T-helper 2 cell treated with Interferon-gamma antibody and Interleukin-4, amounts not matched to agents 5 μg/mL and 100 μg/mL, for 36 hours (primary cell): ENCODE measurements at places on chromosomes 2 and 18.

- no peak for DNase-seq
Observed at GRCh38 chr2:134011936-134012586, 241.8 kb upstream of the MGAT5 start.

DNA sequence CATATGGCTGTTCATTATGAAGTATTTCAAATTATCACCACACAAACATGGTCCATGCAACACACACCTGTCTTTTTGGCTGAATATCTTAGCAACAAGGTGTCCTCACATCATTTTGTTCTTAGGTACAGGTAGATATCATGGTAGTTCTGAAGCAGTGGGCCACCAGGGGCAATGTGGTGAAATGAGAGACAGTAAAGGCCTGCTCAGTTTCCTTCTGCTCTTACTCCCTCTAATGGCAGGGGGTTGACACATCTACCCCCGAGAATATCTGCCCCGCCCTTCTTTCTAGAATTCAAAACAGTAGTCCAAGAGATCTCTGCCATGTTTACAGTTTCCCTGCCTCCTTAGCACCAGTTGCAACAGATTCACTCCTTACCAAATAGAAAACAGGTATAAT lies 147.0 kb upstream of the KLHL14 start:
- DNase-seq = no peak

DNA sequence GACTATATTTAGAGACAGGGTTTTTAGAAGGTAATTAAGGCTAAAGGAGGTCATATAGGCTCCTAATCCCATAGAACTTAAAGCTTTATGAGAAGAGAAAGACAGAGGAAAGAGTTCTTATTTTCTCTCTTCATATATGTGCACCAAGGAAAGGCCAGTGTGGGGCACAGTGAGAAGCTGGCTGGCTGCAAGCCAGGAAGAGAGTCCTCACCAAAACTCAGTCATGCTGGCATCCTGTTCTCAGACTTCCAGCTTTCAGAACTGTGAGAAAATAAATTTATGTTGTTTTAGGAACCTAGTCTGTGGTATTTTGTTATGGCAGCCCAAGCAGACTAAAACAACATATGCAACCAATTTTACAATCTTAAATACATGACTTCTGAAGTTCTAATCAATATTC lies 31.5 kb upstream of the ATIC start:
- no peak for DNase-seq

DNA sequence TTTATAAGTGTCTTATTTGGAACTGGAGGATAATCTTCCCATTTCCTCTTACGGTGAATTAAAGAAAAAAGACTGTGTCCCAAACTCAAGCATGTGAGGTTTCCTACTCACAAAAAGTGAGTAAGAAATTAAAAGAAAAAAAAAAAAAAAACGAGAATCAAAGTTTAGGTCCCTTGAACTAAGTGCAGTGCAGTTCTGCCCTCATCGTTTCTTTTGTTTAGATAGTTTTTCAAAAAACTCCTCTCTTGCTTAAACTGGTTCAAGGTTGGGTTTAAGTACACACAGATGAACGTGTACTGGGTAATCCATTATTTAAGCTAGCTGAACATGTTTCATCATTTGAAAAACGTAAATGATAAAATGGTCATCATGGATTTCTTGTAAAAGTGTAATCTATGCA lies 235.9 kb upstream of the KCNJ3 start:
- no peak for DNase-seq

DNA sequence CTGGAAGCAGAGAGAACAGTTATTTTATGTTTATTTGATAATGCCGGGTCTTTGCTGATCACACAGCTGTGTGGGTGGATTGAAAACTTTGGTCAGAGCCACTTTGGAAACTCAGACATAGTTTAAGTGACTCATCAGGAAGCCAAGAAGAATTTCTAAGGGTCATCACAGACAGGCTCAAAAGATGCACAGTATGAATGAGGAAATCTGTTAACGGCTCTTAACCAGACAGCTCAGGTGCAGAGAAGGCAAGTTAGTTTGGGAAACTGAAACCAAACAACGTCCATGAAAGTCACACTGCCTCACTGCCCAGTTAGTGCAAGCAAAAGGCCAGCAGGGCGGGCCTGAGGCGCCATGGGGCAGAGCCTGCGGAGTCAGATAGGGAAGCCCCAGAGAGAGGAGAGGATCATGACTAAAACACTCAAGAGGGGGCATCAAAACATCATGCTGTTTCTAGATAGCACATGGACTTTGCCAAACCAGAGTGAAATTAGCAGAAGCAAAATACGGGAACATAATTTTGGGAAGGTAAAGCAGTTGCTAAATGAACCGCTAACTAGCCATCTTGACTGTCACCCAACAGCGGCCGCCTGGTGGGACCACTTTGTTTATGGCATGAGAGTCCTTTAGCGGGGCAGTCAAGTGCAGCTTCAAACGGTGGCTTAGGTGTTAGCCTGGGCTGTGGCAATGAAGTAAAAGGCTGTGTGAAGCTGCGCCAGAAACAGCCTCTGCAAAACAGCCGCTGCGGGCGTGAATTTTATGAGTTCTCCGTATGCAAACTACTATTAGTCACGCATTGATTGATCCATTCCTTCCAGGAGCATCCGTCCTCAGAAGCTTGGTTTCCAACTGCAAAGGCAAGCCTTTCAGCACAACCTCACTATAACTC lies 101.2 kb downstream of the KCTD18 start:
- DNase-seq = peak; percentile 32

GRCh38 chr18:32889615-32890593 lies 117.1 kb upstream of the KLHL14 start:
- no peak for DNase-seq

DNA sequence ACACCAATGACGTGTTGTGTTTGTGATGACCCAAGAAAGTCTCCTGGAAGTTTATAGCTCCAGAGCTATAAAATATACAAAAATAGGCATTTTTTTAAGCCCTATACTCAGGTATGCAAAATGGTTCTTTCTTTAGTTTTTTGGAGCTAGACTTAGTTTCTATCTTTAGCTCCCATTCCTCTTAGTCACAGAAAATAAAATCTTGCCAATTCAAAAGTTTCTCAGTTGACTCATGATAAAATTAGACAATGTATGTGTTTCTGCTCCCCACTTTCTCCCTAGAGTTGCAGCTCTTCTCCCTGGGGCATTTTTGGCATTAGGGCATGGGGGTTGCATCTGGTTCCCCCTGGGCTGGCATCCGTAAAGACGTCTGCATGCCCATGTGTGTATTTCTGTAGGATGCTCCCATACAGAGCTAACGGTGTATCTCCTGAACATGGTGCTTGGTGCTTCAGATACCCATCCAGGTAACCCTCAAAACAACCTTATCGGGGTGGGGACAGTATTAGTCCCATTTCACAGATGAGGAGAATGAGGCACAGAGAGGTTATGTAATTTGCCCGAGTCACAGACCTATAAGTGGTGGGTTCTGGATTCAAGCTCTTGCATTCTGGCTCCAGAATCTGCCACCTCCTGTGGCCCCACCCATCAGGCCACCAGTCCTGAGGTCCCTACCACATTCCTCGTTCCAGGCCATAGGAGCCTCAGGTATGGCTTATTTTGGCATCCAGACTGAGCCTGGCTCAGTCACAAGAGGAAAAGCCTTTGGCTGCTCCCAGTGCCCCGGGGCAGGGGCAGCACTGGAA lies 43.1 kb upstream of the ASAP2 start:
- DNase-seq = no peak

DNA sequence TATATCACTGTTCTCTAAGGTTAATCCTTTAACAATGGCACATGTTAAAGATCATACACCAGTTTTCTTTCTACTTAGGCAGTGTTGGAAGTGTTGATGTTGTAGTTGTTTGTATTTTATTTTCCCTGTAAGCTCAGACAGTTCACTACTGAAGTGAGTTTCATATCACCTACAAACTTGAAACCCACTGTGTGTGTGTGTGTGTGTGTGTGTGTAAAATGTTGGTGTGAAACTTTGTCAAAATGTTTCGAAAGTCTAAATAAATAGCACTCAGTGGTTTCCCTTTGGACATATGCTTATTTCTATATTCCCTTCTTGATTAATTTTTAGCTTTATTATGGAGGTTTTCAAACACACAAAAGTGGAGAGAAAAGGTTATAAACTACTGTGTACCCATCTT lies 79.8 kb upstream of the CAVIN2 start:
- no peak for DNase-seq

DNA sequence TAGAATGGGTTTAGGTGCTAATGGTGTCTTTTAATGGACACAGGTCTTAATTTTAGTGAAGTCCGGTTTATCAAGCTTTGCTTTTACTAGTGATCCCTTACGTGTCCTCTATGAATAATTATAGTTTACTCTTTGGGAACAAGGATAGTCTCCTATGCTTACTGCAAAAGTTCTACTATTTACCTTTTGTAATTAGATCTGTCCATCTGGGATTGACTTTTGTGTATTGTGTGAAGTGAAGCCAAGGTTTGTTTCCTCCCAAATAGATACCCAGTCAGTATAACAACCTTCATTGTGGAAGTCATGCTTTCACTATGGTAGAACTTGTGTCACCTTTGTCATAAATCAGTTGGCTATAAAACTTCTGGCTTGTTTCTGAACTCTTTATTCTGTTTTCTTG lies 740.9 kb upstream of the CRIM1 start:
- no peak for DNase-seq

DNA sequence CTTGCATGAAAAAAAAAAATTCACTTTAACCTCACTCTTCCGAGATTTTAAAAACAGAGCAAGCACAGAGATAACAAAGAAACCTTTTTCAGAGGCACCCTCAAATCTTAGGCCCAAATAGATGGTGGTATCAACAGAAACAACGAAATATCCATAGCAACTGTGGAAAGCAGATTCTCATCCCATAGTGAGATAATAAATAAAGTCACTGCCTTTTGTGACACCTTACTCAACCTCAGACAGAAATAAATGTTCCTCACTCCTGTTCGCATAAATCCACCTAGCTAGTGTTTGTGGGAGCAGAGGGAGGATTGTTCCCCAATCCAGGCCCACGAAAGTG lies 60.9 kb upstream of the RTN4 start:
- no peak for DNase-seq

DNA sequence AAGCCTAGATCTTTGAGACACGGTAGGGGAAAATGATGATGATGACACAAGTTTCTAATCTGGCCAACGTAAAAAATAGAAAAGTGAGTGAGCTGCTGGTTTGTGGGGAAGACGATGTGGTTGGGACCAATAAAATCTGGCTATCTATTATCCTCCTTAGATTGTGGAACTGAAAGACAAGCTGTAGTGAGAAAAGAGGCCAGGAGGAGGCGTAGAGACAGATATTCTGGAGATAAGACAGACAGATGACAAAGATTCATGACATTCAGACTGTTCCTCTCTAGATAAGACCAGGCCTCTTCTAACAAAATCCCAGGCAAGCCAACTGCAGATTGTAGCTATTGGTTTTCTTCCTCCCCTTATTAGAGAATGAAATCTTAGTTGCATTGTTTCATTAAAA lies 376.3 kb upstream of the UBE2E3 start:
- DNase-seq = no peak

DNA sequence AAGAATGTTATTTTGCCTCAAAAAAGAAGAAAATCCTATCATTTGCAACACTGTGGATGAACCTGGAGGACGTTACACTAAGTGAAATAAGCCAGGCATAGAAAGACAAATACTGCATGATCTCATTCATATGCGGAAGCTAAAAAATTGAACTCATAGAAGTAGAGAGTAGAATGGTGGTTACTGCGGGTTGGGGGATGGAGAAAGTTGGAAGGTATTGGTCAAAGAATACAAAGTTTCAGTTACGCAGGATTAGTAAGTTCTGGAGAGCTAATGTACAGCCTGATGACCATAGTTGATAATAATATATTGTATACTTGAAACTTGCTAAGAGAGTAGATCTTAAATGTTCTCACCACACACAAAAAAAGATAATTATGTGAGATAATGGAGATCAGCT lies 5.0 kb upstream of the GALNT5 start:
- DNase-seq = no peak

DNA sequence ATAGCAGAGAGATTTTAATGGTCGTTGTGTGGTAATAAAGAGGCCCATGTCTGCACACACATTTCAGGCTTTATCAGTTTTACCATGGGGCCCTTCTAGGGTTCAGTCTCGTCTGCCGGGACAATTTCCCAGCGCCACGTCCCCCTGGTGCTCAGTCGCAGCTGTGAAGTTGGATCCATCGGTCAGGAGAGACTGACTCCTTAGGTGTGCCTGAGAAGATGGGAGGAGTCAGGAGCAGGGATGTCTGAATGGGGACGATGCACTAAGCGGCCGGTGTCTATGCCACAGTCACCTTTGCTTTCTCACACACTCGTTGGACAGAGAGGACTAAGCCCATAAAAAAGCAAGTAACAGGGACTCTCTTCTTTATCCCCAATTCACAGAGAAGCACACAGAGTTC lies 71.4 kb downstream of the TWIST2 start:
- DNase-seq = no peak

- DNase-seq = no peak
Observed at GRCh38 chr2:106156305-106157296, 37.5 kb downstream of the UXS1 start.

- DNase-seq = no peak
Observed at GRCh38 chr2:29518010-29518409, 402.8 kb downstream of the CLIP4 start.

DNA sequence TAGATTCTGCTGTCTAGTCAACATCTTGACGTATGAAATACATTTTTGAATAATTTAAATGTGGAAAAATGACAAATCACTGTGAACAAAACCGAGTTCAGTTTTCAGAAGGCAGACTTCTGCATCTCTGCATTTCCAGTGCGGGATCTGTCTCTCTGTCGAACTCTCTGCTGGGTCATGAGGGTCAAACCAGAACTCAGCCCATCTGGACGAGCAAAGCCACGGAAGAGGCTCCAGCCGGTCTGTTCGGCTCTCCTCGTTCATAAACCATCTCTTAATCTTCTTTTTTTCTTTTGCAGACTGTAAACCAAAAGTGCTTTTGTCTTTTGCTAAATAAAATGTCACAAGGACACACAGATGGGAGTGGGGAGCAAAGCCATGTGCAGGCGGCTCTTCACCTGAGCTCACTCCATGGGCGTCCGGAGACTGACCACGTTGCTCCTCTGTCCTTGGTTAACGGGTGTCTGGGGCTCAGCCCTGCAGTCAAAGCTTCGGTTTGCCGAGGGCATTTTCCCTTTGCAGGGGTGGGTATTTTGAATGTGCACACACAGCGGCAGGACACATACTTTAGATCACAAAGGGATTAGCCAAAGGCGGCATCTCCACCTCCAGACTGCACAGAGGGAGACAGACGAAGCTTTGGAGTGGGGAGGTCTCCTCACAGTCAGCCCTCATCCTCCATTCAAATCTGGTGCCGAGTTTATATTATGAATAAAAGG lies 737.9 kb upstream of the SALL3 start:
- DNase-seq = no peak
